ENCODE measurements at places on chromosomes 7 and 10. TPM values are rescaled to one million over a fixed set of nuclear protein-coding genes. Genes with fewer than 3 reads are reported as not detected.

DNA sequence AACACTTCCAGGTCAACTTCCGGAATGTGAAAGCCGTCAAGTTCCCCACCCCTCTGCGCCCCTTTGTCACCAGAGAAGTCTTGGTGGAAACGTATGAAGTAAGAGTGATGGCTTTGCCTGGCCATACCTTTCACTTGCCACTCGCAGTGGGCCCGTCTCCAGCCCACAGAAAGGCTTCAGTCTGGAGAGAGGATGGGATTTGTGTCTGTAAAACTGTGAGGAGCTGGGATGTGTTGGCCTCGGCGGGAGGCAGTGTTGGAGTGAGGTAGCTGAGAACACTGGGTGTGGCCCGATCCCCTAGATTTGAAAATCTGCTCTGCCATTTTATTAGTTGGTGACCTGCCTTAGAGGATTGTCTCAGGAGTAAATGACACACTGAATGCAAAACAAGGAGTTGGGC is 6.4 kb downstream of the ADCK2 start:
- DNase-seq: no peak

- DNase-seq: no peak
Measured at GRCh38 chr7:55078465-55079372, 59.9 kb downstream of the EGFR start.

- no peak for DNase-seq
Measured at GRCh38 chr7:27248911-27249723, 6.5 kb downstream of the EVX1 start.

DNA sequence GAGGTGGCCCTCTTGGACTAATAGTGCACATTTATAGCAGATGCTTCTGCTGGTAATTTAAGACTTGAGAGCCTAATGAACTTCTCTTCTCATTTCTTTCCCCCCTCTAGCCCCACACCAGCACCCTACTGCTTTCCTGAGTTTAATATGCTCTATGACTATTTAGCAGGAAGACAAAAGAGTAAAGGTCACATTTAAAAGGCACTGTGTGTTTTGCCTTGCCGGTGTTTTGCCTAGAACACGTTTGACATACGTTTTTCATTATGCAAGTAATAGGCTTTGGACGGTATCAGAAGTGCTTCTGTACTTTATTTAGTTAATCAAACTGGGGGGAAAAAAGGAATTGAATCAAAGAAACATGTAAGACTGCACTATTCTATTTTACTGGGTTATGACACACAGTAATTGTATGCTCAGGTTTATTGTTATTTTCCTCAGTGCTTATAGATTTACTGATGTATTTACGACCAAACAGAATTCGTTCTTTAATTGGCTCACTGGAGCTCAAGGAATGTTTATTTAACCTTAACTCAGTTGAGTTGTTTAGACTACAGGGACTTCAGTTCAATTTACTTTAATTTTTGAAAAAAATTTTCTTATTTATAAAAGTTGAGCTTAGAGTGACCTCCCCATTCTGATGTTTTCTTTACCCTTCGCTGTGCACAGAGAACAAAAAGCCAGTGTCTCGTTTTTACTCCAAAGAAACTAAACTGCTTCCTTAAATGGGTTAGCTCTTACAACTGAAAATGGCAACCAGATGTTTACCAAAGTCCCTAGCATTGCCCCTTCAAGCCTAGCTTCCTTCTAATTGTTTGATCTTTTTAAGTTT is 35.4 kb downstream of the CPED1 start:
- DNase-seq: no peak

DNA sequence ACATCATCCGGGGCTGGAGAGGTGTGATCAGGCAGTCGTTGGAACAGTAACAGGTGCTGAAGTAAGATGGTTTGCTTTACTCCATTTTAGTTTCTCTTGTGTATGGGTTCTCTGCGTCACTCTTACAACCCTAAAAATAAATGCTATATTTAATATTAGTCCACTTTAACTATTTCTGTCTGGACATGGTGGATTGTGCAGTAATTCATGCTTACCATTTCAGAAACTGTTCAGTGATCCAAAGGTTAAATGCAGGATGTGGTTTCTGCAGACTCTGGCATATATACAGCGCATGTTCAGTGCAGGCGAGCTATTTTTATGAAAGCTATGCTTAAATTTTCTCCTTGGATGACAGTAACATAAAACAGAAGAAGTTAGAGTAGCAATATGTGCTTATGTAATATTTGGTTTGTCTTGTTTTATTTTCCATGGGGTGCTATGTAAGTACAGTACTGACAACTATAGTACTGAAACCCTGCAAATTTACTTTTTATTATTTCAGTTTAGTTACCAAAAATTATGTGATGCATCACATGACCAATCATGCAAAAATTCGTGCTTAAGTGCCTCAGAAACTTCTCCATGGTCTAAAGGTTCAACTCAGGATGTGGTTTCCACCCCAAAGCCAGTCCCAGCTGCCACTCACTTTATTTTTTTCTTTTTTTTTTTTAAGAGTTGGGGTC is 46.6 kb upstream of the GRID1 start:
- peak; percentile 23 for DNase-seq

GRCh38 chr7:129607471-129608120 is 3.9 kb upstream of the NRF1 start:
- no peak for DNase-seq

DNA sequence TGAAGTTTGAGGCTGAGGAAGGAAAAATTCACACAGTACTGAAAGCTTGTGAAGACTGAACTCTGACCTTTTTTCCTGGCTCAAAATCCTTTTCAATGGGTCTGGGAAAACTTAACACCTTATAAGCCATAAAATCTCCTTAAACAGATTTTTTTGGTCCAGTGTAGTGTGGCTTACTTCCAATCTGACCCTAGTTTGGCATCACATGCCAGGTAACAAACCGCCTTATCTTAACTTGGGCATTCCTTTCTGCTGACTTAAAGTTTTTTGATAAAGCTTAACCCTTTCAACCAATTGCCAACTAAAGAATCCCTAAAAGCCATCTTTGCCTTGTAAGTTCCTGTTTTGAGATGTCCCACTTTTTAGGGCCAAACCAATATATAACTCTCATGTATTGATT is 13.2 kb upstream of the ITPRID1 start:
- no peak for DNase-seq

DNA sequence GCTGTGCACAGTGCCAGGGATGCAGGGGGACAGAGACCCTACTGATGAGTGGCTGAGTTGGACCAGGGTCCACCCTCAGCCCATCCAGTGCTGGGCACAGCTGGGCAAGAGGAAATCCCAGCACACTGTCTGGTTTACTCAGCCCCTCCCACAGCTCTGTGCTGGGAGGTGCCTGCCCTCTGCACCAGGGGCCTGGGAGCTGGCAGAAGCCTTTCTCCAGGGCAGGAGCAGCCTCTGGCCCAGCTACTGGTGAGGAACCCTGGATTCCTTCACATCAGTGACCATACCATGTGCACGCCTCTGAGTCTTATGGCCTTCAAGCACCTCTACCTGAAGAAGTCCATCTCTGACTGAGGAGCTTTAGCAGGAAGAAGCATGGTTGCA is 25.9 kb upstream of the C10orf71 start:
- DNase-seq: no peak

GRCh38 chr7:43790834-43791233 is 32.4 kb downstream of the BLVRA start:
- DNase-seq: no peak

DNA sequence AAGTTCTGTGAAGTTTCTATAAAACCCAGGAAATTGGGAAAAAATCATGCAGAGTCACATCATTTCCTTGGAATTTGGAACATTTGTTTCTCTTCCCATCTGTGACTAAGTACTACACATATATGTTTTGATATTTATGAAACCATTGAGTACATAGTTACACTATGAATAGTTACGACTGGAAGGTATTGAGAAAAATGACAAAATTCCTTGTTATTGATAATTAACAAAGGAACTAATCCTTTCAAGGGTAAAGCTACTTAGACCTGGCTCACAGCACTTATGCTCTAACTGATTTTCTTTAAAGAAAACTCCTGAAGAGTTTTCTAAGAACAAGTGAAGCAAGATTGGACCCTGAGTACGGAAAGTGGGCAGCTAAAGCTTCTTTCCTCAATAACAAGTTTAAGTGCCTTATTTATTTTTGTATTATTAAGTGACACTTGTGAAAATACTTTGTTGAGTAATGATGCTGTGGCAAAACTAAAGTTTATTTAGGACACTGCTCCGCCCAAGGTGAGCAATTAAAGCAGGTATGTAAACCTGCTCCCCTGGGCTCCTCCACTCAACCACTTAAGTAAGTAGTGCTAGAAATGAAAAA is 12.0 kb upstream of the GLCCI1 start:
- no peak for DNase-seq

DNA sequence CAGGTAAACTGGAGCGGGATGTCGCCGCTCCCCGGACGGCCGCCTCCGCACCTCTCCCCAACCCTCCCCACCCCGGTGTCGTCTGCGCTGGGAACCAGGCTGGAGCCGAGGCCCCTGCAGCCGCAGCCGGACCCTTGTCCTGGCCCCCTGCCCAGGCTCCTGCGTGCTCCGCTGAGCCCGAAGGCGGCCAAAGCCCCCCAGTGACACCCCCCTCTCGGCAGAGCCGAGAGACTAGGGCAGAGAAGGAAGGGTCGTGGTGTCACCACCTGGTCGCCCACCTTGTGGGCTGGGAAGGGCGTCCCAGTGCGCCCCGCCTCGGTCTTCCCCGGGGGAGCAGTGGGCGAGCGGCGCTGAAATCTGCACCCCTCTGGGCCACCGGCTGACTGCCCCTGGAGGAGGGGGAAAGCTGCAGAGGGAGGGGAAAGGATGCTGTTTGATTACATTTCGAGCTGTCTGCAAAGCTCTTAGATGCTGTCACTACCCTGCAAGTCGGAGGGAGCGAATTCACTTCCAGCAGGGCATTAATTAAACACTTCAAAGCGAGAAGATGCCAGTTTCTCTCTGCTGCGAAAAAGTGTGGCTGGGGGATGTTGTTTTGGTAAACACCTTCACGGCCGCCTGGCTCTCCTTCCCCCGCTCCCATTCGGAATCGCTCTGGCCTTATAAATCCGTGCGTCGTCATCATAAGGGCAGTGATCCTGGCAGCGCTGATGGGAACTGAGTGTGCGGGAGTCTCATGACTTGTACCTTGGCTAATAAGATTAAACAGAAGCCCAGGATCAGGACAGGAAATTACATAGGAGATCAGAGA is 622 bp downstream of the DYNC1I1 start:
- DNase-seq: no peak

Gene LRRN3
- polyA plus RNA-seq: 8.0 TPM

DNA sequence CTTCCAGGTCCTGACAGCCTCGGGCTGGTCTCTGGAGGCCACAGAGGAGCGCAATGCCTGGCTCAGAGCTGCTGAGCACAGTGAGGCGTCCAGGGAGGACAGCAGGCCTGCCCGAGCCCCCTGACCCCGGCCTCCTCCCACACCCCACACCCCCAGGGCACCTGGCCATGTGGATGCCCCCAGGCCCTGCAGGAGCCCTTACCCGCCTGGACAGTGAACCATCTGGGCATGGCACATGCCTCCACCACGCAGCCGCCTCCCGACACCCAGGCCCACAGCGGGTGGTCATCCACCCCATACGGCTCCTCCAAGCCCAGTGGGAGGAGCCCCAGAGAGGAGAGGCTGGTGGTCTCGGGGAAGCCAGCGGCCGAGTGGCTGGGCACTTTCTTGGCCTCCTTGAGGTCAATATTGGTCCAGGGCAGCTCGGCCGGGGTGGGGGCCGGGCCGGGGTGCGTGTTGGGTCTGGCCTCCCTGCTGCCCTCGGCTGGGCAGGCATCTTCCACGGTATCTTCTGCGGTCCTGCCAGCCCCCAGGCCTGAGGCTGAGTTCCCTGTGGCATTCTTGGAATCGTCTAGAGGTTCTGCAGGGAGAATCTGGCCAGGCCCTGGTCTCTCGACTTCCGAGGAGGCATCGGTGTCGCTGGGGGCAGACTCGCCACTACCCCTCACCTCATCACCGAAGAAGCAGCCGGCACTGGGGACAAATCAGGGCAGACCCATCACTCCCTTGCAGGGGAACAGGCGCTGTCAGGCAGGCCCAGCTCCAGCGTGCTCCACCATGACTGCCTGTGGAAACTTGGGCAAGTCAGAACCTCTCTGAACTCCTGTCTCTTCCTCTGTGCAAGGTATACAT is 18.6 kb downstream of the TECPR1 start:
- no peak for DNase-seq

- DNase-seq: no peak
Measured at GRCh38 chr7:71854546-71855397, 557.4 kb downstream of the CALN1 start.
